ACHN (cell line): ENCODE measurements at places on chromosomes 16 and 17.
A peak's percentile ranks its signal among the peaks of the same experiment; 100 is the strongest.

GRCh38 chr17:37131669-37132611 lies 183.2 kb downstream of the AATF start:
- no peak for DNase-seq

GRCh38 chr16:17225541-17225940 lies 245.2 kb downstream of the XYLT1 start:
- no peak for DNase-seq

DNA sequence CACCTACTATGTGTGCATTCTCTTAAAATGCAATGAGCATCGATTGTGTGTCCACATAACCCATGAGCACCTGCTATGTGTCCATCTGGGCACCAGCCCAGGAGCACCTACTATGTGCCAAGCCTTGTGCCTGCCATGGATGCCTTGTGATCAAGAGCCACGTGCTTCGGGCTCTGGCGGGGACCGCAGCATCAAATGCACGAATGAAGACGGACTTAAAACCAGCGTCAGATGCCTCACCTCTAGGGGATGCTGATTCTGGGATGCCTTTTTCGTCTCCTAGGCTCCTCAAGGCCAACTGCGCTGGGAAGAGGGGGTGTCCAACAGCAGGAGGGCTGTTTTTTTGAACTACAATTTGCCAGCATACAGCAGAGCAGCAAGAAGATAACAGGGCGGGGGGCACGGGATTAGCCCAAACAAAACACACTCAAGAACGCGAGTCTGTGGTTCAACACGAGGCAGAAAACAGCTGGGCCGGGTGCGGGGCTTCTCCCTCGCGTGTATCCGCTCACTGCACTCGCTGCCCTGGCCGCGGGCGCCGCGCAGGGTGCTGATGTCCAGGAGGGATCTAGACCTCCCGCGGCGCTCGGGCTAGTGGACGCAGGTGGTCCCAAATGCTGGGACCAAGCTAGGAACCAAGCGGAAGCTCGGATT lies 1.2 kb upstream of the GLIS2 start:
- DNase-seq: peak; percentile 83

DNA sequence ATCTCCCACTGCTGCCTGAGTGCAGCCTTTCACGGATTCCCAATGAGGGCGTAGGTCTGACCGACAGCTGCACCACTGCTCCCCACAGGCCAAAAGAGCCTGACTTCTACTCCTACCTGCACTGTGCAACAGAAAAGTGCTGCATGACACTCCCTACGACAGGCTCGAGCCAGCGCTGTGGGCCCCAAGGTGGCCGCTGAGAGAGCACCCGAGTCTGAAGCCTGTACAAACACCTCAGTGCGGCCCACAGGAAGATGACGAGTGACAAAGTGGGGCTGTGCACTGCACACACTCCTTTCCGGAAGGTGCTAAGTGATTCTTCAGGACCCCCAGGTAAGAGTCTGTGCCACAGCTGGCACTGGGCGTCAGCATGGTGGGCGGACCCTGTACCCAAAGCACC lies 41.2 kb downstream of the FANCA start:
- DNase-seq: no peak

DNA sequence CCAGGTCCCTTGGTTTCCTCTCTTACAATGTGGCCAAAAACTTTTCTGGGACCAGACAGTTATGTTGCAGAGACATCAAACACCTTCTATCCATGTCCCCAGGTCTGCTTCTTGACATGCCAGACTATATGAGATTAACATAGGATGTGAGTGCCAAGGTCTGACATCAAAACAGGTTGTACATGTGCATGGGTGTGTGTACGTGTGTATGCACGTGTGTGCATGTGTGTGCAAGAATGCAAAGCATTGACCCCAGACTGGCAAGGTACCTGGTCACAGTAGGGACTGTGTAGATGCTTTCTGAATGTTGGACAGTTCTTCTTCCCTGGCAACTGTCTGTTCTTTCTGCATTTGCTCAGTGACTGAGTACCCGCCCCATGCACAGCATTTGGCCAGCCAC lies 85.6 kb downstream of the NDE1 start:
- DNase-seq: no peak

GRCh38 chr17:70040336-70040735 lies 34.7 kb upstream of the KCNJ16 start:
- DNase-seq: no peak

- peak; percentile 53 for DNase-seq
These were observed 1.1 kb upstream of the CAPN15 start for GRCh38 chr16:526181-527014.

GRCh38 chr16:61715393-61715792 lies 320.8 kb downstream of the CDH8 start:
- DNase-seq: no peak

GRCh38 chr17:72407336-72407909 lies 286.6 kb downstream of the SOX9 start:
- DNase-seq: peak; percentile 91

GRCh38 chr16:79777679-79778078 lies 177.1 kb upstream of the MAF start:
- DNase-seq: no peak

DNA sequence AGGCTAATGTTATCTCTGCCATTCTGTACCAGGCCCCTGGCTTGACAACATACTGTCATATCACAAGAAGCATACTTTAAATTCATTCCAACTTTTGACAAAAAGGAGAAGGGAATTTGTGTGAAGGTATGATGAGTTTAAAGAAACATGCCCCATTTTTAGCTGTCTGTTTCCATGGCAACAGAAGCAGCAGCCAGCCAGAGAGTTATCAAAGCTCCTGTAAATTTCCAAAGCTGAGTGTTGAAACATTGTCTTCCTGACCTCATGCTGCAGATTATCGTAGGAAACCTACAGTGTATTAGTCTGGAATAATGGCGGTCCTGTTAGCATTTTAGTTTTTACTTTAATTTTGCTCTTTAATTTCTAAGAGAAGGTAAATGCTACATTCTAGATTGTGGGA lies 124.9 kb downstream of the MRTFB start:
- no peak for DNase-seq

DNA sequence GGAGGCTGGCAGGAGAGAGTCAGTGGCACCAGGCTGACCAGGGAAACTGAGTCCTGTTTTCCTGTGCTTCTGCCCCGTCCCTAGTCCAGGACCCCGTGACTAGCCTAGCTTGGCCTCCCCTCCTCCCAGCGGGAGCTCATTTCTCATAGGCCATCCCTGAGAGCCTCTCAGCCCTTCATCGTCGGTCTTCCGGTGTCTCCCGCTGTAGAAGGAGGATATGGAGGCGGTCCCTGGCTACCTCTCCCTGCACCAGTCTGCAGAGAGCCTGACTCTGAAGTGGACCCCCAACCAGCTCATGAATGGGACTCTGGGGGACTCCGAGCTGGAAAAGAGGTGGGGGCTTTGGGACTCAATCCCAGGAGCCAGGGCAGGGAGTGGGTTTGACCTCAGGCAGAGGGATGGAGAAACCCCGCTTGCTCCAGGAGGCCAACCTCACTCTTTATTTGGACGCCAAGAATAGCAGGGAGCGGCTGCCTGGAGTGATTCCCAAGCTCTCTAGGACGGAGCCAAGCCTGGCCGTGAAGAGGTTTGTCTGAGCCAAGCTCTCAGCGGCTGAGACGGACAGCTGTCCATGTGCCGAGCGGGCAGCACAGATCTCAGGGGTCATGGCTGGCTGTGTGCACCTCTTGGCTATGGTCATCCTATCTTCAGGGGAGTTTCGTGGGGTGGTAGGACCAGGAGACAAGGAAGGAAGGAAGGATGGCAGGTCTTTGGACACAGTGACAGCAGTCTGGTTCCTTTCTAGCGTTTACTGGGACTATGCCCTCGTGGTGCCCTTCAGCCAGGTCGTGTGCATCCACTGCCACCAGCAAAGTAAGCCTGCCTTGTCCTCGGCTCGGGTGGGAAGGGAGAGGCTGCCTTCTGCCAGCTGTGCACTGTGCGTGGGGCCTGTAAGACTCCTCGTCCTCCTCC lies 26.8 kb downstream of the SGSM2 start:
- no peak for DNase-seq

GRCh38 chr17:67217446-67217845 lies 27.6 kb downstream of the HELZ start:
- DNase-seq: no peak

- DNase-seq: no peak
These were observed 220.1 kb downstream of the SLC39A11 start for GRCh38 chr17:72872396-72872795.

DNA sequence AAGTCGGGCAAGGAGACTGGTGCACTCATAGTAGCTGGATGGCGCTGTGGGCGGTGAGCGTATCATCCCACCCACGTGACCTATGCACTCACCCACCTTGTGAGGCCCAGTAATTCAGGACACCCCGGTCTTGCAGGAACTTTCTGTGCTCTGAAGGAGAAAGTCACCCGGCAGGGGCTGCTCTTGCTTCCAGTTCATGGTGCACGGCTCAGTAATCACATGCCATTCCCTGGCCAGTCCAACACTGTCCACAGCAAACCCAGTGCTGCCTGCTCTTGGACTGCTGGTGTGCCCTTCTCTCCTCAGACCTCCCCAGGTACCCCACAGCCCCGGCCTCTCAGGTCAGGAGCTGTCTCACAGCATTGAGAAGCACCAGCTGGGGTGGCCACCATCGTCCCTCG lies 16.4 kb upstream of the RHBDF2 start:
- peak; percentile 56 for DNase-seq

- peak; percentile 99 for DNase-seq
These were observed 16.2 kb upstream of the NAGLU start for GRCh38 chr17:42519546-42520491.

DNA sequence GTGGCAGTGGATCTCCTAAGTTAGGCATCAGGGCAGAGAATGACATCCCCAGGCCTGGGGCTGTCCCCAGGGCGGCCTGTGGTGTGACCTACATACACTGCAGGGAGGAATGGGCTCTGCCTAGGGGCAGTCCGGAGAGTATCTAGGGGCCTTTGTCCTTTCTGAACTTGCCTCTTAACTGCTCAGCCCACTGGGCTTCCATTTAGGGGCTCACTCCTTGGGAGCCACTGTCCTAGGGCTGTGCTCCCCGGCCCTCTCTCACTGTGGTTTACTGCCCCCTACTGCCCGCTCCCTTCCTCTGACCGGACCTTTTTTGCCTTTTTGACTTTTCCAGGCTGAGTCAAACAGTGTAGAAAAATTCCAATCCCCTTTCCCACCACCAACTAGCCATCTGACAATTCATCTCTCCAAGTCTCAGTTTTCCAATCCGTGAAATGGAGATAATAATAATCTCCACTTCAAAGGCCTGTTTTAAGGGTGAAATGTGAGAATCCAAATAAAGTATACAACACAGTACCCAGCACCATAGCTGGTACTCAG lies 66.8 kb downstream of the DNAH3 start:
- peak; percentile 85 for DNase-seq

DNA sequence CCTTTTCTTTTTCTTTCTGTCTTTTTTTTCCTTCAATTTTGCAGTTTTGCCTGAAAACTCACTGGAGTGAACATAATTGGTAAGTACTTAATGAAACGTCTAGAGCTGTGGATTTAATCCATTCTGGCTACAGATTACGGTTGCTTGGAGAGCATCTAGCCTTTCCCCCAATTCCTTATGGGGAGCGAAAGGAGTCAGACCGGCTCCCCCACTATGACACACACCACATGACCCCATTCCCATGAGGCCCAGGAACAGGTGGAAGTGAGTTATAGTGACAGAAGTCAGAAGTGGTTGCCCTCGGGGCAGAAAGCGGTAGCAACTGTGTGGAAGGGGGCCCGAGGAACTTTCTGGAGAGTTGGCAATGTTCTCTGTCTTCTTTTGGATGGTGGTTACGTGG lies 41.2 kb downstream of the EMP2 start:
- DNase-seq: no peak

GRCh38 chr17:60102632-60103096 lies 23.9 kb upstream of the HEATR6 start:
- DNase-seq: peak; percentile 37

- DNase-seq: no peak
These were observed 1.4 kb downstream of the LPCAT2 start for GRCh38 chr16:55510185-55510805.

DNA sequence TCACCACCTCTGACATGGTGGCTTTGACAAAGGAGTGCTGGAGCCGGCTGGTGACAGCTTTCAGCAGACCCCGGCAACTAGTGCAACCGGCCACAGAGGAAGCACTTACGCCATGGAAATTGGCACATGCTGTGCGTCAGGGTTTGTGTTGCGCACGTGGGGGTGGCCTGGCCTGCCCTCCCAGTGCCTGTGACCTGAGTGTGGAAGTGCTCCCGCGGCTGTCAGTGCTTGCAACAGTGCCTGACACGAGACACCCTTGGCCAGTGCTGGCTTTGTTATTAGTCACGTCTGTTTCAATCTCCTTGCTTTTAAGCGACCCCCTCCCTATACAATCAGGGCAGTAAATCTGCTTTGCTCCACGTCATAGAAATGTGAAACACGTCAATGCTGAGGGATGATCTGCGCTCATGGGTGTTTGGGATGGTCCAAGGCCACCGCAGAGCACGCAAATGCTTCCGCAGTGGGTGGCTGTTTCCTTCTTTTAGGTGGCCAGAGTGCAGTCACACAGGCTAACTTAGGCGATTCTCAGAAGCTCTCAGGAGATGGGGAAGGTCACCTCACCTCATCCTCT lies 64.3 kb downstream of the PGS1 start:
- no peak for DNase-seq

DNA sequence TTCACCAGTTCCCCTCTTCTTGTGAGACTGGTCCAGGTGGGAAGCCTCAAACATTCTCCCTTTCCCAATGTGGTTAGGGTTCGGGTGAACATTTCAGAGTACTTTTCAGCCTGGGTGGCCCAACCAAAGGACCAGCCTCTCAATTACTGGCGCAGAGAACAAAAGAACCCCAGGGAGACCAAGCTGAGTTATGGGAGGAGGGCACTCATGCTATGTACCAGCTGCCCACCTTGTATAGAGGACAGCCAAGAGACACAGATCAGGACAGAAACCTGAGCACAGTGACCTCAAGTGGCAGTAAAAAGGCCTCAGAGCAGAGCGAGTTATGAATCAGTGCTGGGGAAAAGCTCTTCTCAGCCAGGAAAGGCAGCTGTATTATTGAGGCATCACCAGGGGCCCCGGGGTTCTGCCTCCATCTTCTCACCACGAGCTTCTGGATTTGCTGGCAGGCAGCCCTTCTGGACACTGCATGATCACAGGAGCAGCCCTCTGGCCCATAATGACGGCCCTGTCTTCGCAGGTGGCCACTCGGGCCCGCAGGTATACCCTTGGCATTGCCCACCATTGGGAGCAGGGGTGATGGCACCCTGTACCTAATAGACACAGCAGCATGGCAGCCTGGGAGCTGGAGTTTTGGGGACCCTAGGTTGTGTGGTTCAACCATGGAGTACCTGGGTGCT lies 3.8 kb downstream of the G6PC3 start:
- no peak for DNase-seq

GRCh38 chr17:40824015-40824832 lies 1.8 kb upstream of the KRT10 start:
- no peak for DNase-seq

- no peak for DNase-seq
These were observed 27.1 kb downstream of the CACNA1G start for GRCh38 chr17:50587571-50587970.

- DNase-seq: peak; percentile 82
These were observed 19.6 kb upstream of the KANSL1 start for GRCh38 chr17:46212634-46213435.

- DNase-seq: no peak
These were observed 308.2 kb upstream of the GOT2 start for GRCh38 chr16:59042301-59042700.

GRCh38 chr16:56742030-56742984 lies 12.4 kb downstream of the NUP93 start:
- DNase-seq: peak; percentile 91
